ENCODE measurements at places on chromosomes 1 and 21.

DNA sequence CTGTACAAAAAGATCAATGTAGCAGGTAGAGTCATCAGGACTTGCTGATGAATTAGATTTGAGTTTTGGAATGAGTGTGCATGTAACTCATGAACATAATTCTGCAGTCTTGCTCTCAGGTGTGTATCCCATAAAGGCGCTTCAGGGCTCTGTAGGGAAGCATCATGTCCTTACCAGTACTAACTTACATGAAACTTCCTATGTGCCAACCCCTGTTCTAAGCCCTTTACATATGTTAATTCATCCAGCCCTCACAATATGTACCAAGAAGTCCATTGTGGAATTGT is 2.1 kb upstream of the FCRLB start:
- no peak for DNase-seq

- no peak for DNase-seq
Observed at GRCh38 chr1:93016171-93016570, 54.9 kb upstream of the DIPK1A start.

- no peak for DNase-seq
Observed at GRCh38 chr1:238248356-238248755, 357.6 kb upstream of the ZP4 start.

GRCh38 chr1:196229546-196229945 is 378.7 kb downstream of the KCNT2 start:
- DNase-seq: no peak

Measured in CD8-positive, alpha-beta T cell (primary cell).